ENCODE measurements at places on chromosomes 2 and 18.

- no peak for DNase-seq
These were observed 33.3 kb downstream of the ABCB11 start for GRCh38 chr2:168997794-168998193.

GRCh38 chr18:55013685-55014084, 54.4 kb upstream of the CCDC68 start:
- no peak for DNase-seq

GRCh38 chr2:98726205-98726604, 4.7 kb downstream of the MGAT4A start:
- no peak for DNase-seq

GRCh38 chr2:2571301-2572150, 240.5 kb upstream of the MYT1L start:
- no peak for DNase-seq

DNA sequence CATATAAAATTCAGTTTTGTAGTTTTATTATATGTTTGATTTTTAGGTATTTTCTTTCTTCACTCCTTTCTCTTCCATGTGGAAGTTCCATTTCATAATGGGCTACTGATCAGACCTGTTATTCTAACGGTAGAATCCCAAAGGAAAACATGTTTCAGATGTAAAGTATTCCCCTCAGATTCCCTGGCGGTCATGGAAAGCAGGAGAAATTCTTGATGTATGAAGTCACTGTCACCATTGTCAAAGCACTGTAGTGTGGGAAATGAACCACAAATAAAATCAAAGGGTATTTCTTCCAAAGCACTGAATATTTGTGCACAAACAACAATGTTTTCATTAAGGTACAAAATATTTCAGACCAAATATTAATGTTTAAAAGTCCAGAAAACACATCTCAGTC, 237.3 kb upstream of the KLHL14 start:
- no peak for DNase-seq

DNA sequence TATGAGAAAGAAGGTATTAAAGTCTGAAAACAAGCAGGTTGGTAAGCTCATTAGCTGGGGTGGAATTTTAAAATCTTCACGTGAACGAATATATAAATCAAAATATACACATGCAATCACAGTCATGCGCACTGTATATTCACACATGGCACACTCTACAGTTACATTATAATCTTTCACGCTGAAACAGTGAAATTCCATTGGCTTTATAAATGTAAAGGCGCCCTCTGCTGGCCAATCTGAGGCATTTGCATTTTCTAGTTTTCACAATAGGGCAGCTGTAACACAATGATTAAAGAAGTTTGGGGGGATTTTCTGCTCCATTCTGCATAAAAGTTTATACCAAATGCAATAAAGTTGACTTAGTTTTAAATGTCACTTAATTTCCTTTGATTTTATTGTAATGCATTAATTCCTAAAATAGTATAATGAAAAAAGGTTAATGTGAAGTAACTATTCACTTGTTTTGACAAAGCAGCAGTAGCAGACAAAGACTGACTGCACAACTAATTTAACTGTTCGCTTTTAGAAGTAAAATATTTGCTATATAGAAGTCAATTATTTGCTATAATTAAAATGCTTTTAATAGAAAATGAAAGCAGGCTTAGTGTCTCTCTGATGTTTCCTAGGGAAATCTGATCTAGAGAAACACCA, 17.2 kb downstream of the IFIH1 start:
- DNase-seq, result peak; percentile 40

- peak; percentile 16 for DNase-seq
These were observed 66.7 kb downstream of the PTPN4 start for GRCh38 chr2:119826370-119826961.

GRCh38 chr2:43402452-43402937, 176.1 kb upstream of the ZFP36L2 start:
- peak; percentile 46 for DNase-seq

DNA sequence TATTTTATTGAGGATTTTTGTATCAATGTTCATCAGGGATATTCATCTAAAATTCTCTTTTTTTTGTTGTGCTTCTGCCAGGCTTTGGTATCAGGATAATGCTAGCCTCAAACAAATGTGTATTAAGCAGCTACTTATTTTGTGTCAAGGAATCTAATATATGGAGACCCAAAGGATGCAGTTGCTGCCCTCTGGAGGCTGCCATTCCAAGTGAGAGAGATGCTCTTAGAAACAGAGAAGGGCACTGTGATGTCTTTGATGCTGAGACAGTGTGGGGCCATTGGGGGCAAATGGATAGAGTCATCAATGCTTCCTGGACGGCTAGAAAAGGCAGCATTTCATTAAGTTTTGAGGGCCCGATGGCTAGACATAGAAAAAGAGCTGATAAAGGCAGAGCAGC, 292.6 kb downstream of the SETBP1 start:
- no peak for DNase-seq

DNA sequence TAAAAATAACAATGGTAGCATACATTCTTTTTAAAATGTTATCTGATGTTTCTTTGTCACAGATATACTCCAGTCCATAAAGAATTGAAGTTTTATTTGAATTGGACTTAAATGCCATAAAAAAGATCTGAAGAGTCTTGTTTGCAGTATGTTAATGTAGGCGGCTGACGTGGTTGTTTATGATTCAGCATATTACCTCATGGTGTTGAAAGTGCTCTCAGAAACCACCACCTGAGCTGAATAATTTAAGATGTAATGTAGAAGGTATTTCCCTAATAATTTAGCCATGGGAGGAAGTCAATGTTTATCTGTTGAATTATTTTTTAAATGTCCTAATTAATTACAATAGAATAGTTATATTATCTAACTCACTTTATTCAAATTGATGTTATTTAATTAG, 58.6 kb upstream of the CHN1 start:
- peak; percentile 6 for DNase-seq

DNA sequence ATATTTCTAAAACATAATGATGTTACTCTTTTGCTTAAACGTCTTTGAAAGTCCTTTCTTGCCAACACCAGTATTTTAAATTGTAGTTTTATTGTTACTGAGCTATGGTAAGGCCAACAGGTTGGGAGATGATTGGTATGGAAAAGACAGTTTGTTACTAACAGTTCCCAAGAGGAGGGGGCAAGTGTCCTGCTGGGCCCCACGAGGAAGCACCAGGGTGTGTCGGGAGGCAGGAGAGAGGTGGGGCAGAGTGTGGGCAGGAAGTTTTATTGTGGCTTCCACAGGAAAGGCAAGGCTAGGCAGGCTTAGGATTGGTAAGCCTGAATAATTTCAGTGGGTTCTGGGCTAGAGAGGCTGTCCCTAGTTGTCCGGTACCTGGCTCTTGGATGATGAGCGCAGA, 134.3 kb downstream of the SOCS6 start:
- no peak for DNase-seq

- no peak for DNase-seq
These were observed 244.6 kb downstream of the BCL2 start for GRCh38 chr18:63074981-63075404.

DNA sequence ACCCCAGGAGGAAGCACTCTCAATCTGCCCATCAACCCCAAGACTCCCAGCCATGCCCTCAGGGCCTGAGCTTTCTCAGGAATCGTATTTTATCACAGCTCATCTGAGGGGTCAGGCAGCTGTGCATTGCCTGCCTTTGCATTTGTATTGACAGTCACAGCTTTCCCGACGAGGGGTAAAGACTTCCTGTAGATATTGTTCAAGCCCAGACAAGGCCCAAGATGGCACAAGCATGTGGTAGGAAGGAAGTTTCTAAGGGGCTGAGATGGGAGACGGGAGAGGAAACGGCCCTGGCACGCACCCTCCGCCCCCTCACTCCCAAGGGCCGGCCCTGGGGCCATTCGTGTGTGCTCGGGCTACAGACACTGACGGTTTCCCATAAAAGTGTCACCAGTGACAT, 34.2 kb upstream of the PRLH start:
- DNase-seq, result no peak

- no peak for DNase-seq
These were observed 212.1 kb downstream of the TCF4 start for GRCh38 chr18:55375930-55376329.

- no peak for DNase-seq
These were observed 237.4 kb upstream of the SMAD2 start for GRCh38 chr18:48167897-48168253.

DNA sequence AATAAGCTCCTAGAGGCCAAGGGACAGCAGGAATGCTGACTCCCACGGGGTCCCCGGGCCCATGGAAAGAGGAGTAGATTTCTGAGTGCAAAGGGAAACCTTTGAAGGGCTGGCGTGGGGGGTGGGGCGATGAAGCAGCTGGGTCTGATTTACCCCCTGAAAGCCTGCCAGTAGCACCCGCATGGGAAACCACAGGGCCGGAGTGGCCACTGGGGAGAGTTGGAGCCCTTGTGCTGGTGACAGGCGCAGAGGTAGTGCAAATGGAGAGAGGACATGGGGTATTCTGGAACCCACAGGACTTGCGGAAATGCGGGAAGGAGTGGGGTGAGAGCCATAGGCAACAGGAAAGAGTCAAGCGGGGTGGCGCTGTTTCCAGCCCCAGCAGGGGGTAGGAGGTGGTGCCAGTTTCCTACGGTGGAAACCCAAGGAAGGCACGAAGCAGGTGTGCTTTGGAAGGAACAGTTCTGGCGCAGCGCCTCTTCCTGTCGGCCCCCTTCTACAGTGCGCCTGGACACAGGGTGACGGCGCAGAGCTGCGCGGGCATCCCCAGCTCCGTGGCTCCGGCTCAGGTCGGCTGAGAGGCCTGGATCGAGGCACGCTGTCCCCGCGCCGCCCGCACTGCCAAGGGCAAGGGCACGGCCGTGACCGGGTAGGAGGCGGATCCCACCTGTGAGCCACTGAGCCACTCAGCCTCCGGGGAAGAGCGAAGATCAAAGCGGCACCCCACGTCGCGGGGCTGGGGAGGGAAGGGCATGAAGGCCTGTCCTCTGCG, 149.0 kb upstream of the GLI2 start:
- no peak for DNase-seq

DNA sequence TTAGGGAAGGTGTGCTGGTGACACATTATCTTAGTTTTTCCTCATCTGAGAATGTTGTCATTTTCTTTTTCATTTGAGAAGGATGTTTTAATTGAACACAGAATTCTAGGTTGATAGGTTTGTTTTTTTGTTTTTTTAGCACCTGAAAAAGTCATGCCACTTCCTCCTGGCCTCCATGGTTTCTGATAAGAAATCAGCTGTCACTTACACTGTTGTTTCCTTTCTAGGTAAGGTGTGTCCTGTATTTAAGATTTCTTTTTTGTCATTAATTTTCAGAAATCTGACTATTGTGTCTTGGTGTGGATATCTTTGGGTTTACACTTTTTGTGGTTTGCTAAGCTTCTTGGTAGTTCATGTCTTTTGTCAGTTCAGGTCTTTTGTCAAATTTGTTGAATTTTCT, 99.3 kb downstream of the ROCK1 start:
- DNase-seq, result no peak

DNA sequence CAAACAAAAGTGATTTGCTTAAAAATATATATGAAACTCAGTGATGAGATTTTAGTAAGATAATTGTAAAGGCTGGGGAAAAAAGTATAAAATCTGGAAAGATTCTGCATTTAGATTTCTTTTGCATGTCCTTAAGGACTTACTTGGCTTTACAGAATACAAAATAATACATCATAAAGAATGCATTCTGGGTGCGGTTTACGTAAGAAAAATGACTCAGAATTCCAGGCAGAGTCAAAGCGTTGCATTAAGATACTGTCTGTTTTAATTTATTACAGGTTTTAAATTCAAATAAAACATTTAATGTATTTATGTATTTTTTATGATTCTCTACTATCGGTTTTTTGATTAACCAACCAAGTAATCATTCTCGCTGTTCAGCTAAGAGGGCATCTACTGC, 178.0 kb downstream of the SH3BP4 start:
- no peak for DNase-seq

GRCh38 chr2:66729416-66730330, 294.7 kb downstream of the MEIS1 start:
- DNase-seq, result no peak

DNA sequence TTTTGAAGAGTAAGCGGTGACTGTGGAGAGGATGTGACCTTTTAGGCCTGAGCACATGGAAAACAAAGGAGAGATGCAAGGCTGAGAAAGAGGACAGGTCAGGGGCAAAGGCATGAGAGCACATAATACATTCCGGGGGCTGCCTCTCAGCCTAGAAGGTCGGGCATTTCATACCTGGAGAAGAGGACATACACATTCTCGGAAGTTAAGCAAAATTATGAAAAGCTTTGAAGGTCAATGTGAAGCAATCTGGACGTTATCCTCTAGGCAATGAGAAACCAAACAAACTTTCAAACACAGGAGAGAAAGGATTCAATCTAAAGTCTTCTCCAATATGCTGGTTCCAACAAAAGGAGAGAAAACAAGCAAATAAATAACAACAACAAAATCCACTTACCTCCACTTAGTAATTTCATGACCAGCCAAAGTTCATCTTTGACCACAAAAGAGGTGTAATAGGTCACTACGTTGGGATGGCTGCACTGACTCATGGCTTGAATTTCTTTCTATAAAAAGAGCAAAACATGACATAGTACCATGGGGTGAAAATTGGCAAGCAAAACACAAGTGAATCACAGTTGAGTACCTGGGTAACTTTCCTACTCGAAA, 80.4 kb downstream of the STK39 start:
- DNase-seq, result peak; percentile 38

DNA sequence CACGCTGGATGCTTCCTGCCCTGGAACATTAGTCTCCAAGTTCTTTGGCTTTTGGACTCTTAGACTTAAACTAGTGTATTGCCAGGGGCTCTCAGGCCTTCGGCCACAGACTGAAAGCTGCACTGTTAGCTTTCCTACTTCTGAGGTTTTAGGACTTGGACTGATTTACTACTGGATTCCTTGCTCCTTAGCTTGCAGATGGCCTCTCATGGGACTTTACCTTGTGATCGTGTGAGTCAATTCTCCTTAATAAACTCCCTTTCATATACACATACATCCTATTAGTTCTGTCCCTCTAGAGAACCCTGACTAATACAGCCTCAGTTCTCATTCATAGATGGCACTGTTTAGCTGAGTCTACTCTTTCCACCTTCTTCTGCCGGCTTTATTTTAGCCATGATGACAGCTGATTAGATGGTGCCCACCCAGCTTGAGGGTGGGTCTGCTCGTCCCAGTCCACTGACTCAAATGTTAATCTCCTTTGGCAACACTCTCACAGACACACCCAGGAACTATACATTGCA, 389.1 kb downstream of the NYAP2 start:
- DNase-seq, result no peak

- no peak for DNase-seq
These were observed 18.0 kb downstream of the NAB1 start for GRCh38 chr2:190666895-190667294.
